Putamen (tissue), 1 donor: ENCODE measurements at places on chromosomes 1 and 21.

- DNase-seq: no peak
Measured at GRCh38 chr1:169295425-169295824, 72.2 kb downstream of the NME7 start.

- DNase-seq: peak; percentile 92
Measured at GRCh38 chr1:222712253-222713090, at the start of the genes AIDA and BROX. AIDA (minus strand) TSS chr1:222712491; CDS start chr1:222712317, 174 bp downstream. BROX (plus strand) TSS chr1:222712564; CDS start chr1:222715700, 3,136 bp downstream.

DNA sequence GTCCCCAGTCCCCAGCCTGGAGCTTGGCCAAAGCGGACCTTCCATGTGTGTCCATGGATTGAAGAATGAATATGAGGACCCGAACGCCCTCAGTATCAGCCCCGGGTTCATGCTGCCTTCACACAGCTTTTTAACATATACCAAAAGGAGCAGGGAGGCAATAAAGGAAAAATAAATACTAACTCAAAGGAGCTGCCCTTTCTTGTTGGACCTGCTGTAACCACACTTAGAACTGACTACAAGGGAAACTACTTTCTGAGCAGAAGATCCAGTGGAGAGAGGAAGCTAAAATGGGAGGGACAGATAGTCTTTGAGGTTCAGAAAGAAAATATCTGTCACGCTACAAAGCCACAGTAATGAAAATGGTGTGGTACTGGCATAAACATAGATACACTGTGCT is 48.6 kb downstream of the CNN3 start:
- DNase-seq: no peak

- DNase-seq: no peak
Measured at GRCh38 chr21:37855271-37855646, 61.0 kb downstream of the KCNJ6 start.

GRCh38 chr1:19582318-19582717 is 61.8 kb upstream of the NBL1 start:
- DNase-seq: no peak

- no peak for DNase-seq
Measured at GRCh38 chr21:25487046-25487594, 120.2 kb downstream of the MRPL39 start.

DNA sequence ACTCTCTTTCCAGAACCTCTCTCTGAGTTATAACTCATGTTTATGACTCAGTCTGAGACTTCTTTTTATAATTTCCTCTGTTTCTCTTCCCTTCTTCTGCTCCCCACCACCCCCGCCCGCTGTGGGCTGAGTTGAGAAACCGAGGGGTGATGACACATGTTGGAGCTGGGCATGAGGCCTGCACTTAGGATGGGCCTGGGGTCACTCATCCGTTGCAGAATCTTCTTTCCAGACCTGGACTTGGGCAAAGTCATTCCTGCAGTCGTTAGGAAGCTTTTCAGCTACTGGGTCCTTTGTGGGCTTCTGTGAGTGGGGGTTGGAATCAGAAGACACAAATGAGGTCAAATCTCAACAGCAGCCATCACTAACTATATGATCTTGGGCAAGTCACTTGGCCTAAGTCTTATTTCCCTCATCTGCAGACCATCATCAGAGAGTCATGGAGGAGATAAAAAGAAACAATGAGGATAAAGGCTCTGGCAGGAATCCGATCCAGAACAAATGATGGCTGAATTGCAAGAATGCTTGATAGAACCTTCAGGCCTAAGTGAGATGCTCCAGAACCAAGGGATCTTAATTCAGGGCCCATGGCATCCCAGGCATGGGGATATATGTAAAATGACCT is 53.4 kb downstream of the RPS6KA1 start:
- DNase-seq: no peak

GRCh38 chr1:66156144-66156543 is 363.4 kb downstream of the PDE4B start:
- DNase-seq: peak; percentile 76

DNA sequence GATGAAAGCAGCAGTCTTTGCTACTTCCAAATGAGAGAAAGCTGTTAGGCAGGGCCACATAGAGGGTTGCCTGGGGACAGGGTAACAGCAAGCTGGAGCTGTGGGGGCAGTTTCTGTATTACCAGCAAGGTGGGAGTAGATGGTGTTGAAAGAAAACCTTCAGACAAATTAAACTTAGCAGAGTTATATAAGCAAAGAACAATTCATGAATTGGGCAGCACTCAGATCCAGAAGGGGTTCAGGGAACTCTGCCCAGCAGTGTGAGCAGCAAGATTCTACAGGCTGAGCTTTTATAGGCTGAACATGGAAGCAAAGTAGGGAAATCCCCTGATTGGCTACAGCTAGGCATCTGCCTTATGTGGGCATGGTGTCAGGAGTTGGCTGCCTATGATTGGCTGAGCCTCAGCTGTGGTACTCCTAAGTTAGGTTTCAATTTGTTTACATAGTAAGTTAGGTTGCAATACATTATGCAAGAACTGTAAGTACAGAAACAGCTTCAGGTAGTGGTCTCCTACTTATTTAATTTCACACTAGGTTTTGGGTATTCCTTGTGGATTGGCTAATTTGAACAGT is 64.1 kb upstream of the TMPRSS2 start:
- DNase-seq: no peak

DNA sequence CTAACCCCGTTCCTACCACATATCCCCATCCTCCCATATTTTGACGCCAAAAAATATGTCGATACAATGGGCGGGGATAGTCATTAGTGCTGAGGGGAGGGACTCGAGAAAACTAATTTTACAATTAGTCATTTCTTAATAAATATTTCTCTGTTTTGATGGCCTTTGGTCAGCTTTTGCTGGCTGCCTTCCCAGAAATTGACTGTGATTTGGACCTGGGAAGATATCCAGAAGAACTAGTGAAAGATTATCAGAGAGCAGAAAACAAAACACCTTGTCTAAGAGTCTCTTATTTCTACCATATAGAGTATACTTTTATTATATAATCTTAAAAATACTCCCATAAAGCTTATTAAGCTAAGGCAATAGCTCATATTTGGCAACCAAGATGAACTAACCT is 247.6 kb downstream of the MRPL39 start:
- DNase-seq: no peak

DNA sequence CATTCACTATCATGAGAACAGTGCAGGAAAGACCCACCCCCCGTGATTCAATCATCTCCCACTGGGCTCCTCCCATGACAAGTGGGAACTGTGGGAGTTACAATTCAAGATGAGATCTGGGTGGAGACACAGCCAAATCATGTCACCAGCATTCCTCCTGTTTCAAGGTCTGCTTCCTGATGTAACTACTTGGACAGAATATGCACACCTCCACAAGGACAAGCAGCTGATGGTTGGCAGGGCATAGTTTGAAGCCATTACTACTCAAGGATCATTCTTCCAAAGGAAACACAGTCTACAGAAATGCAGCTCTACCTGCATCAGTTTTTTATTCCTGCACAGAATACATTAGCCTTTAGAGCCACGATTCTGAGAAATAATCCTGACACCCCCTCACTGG is 28.5 kb upstream of the RNF2 start:
- DNase-seq: no peak

GRCh38 chr1:55249646-55250398 is 34.7 kb upstream of the USP24 start:
- DNase-seq: no peak

- no peak for DNase-seq
Measured at GRCh38 chr1:210315529-210315928, 13.2 kb upstream of the HHAT start.

DNA sequence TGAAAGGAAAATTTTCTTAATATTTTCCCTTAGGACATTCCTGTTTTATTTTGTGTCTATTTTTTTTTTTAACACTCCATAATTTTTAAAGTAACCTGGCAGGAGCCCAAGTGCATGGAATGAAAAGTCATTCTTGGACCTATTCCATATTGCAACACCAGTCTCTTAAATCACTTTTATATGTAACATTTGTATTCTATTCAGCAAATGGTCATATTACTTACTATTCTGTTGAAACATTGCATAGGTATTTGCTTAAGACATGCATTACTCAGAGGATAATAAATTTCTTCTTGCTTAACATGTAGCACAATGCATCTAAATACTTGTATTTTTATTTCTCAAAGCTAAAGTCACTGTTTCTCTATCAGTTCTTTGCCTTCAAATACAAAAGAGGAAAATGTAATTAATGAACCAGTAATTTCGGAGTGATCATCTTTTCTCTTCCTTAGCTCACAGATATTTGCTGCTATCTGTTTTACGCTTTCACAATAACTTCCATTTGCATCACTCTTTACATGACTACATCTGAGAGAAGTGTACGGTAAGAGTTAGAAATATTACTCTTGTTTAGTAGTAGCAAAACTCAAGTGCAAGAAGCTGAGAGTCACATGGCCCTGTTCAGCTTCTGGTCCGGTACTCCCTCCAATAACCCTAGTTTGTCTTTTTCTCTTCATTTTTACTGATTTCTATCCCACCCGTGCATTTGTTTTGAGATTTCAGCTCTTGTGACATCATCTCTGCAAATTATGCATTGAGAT is 394.8 kb downstream of the USP25 start:
- no peak for DNase-seq

DNA sequence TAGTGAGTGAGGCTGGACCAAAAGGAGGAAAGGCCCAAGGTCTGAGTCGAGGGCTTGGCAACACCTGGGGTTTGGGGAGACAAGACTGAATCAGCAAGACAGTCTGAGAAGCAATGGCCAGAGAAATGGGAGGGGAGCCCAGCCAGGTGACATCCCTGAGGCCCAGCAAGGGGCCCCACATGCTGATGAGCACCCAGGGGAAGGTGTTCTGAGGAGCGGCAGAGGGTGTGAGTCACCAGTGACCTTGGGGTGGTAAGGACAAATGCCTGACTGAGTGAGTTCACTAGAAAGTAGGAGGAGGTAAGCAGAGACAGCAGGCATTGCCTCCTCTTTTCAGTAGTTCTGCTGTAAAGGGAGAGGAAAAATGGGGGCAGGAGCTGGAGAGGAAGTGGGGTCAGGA is 192.4 kb upstream of the GALNT2 start:
- DNase-seq: no peak

- no peak for DNase-seq
Measured at GRCh38 chr1:193479187-193479586, 292.8 kb upstream of the B3GALT2 start.

- DNase-seq: no peak
Measured at GRCh38 chr1:42910985-42911384, 47.7 kb downstream of the SLC2A1 start.
